Hair follicular keratinocyte (primary cell): ENCODE measurements at places on chromosomes 2 and 18. TPM values are rescaled to one million over a fixed set of nuclear protein-coding genes. Genes with fewer than 3 reads are reported as not detected.

ADCYAP1 gene
- not detected in 2 replicates for total RNA-seq

MARS2 gene
- 9.2 and 11.4 TPM in 2 replicates for total RNA-seq

DTYMK gene
- 37.5 and 82.9 TPM in 2 replicates for total RNA-seq

APCDD1 gene
- 1.6 and 4.6 TPM in 2 replicates for total RNA-seq

TMEM17 gene
- total RNA-seq: 2.9 and 5.5 TPM in 2 replicates

NTSR2 gene
- total RNA-seq: not detected in 2 replicates

MAP2 gene
- 3.1 and 5.5 TPM in 2 replicates for total RNA-seq

RTP5 gene
- total RNA-seq: not detected in 2 replicates

ADRA2B gene
- total RNA-seq: 0.08 TPM in 1 of 2 replicates, not detected in the other
